ENCODE measurements at places on chromosomes 1 and 21. TPM values are rescaled to one million over a fixed set of nuclear protein-coding genes. Genes with fewer than 3 reads are reported as not detected.

Gene OR11L1
- not detected for total RNA-seq

Gene KCNJ10
- total RNA-seq, result not detected

Gene EXTL1
- total RNA-seq, result 1.3 TPM

Gene DCDC2B
- not detected for total RNA-seq

Gene ZFP69
- 4.3 TPM for total RNA-seq

Gene SMG7
- 54.3 TPM for total RNA-seq

Gene FAM72A
- total RNA-seq, result 2.7 TPM

Gene AKIRIN1
- 62.2 TPM for total RNA-seq
